CD4-positive, alpha-beta T cell treated with Interleukin-1 beta for 1 hour (primary cell): ENCODE measurements at places on chromosomes 3 and 15.

DNA sequence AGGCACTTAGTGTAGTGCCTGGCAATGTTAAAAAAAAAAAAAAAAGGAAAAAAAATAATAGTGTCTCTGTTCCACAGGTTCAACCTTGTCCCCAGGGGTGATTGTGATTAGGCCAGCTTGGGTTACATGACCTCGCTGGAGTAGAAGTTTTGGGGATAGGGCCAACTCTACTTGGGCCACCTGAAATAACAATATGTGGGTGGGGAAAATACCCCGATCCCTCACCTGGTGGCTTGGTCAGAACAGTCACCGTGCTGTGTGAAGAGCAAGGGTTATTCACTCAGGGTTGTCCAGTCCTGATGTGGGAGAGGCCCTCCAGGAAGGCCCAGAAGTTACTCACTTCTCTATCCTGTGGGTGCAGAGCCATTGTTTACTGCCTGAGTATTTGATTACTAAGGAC is 19.5 kb downstream of the XYLB start:
- DNase-seq, result no peak

DNA sequence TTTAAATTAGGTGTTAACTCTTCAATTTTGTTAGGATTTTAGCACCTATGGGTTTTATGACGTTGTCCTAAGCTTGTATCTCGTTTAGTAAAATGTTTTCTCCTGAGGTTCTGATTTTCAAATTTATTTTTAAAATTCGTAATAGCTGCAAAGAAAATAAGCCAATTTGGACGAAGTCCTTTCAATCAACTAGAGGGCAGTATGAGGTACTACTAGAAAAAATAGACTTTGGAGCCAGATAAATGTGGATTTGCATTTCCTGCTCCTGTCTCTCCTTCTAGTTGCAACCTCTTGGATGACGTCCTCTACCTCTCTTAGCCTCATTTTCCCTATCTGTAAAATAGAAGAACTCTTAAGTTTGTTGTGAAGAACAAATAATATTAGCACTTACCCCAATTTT is 81.1 kb downstream of the SLTM start:
- no peak for DNase-seq

DNA sequence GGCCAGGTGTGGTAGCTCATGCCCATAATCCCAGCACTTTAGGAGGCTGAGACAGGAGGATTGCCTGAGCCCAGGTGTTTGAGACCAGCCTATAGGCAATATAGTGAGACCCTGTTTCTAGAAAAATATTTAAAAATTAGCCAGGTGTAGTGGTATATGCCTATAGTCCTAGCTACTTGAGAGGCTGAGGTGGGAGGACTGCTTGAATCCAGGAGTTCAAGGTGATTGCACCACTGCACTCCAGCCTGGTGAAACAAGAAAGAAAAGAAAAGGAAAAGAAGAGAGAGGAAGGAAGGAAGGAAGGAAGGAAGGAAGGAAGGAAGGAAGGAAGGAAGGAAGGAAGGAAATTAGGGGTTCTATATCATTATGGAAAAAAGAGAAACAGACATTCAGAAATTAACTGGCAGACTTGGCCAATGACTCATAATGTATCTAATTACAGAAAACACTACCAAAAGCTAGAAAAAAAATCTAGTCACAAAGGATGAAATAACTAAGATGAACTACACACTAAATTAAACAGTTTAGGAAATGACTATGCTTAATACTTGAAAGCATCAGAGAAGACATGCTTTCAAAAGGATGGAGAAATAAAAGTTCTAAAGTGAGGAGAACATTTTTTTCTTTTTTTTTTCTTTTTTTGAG is 45.4 kb upstream of the TERB2 start:
- DNase-seq, result no peak

DNA sequence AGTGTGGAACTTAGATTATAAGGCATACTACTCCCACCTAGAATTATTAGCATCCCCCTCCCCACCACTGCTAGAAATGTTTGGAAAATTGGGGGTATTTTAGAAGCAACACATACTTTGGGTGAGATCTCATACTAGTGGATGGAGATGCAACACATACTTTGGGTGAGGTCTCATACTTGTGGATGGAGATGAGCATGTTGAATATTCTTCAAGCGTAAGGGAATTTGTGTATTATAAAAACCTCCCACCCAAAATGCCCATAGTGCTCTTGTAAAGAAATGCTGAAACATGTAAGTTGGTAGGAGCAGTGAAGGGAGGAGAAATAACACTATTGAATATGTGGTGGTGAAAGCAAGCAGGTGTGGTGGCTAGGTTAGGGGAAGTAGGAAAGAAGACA is 124.0 kb upstream of the EPHA3 start:
- DNase-seq, result no peak

DNA sequence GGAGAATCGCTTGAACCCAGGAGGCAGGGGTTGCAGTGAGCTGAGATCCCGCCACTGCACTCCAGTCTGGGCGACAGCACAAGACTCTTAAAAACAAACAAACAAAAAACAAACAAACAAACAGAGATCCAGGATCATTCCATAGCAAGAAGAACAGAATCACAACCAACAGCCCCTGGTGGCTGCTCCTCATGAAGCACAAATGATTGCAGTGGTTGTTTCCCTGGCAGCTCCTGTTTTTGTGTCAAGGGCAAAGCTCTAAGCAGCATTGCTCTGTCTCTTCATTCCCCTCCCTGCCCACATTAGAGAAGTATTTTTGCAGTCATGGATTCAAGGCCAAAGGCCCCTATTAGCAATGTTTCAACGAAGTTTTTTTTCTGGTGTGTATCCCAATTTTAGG is 25.8 kb upstream of the BLM start:
- no peak for DNase-seq

DNA sequence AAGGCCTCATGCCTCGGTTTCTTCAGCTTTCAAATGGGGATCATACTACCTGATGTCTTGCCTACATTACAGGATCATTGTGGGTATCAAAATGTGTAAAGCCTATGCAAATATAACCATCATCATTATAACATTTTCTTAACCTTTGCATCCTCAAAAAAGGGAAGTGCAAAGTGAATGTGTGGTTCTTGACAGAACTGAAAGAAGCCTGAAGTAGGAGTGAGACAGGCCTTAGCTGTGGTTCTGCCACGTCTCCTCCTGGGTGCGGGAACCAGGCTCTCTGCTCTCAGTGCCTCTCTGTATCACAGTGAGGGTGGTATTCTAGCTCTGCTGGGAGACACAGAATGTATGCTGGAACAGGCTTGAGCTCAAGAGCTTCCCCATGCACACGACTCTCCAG is 316.9 kb upstream of the ICE2 start:
- no peak for DNase-seq

DNA sequence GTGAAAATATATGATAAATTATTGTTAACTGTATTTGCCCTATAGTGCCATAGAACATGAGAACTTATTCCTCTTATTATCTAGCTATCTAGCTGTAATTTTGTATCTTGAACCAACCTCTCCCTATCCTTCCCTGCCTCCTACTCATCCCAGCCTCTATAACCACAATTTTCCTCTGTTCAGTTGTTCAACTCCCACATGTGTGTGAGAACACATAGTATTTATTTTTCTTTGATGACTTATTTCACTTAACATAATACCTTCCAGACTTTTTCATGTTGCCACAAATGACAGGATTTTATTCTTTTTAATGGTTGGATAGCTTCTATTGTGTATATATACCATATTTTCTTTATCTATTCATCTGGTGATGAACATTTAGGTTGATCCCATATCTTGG is 85.4 kb upstream of the SUCLG2 start:
- no peak for DNase-seq

DNA sequence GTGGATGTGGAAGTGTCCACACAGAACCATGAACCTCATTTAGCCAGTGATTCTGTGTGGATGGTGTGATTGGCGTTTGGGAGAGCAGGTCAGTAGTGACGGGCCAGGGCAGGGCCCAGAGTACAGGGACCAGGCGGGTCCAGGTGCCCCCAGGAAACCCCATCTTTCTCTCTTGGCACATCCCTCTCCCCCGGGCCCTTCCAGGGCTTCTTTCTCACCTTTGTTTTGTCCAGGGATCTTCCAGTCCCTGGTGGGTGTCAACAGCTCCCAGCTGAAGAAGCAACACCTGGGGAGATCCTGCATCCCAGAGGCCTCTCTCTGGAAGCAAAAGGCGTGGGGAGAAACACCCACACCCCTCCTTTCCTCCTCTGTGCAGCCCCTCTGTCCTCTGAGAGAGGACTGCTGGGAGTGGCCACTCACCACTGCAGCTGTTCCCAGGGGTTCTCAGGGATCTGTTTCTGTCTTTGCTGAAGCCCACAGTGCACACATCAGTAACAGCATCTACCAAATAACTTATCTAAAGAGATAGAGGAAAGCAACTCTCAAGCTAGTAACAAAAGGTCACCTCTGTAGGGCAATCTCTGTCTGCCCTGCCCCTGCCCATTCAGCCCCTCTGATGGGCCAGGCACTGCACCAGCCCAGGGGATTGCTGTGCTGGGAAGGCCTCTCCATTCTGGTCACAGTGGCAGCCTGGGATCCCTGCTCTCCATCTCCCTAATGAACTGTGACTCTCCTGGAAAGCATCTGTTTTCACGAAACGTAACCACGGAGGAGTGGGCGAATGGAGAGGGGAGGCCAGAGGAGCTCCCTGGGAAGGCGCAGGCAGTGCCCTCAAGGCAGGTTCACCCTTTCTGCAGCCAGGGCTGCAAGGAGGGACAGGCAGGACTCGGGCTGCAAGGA is 98.3 kb upstream of the ALDH1A3 start:
- DNase-seq, result no peak

GRCh38 chr3:38149708-38150107 is 11.2 kb downstream of the MYD88 start:
- no peak for DNase-seq

- no peak for DNase-seq
These were observed 971.6 kb downstream of the ZPLD1 start for GRCh38 chr3:103406320-103406850.

DNA sequence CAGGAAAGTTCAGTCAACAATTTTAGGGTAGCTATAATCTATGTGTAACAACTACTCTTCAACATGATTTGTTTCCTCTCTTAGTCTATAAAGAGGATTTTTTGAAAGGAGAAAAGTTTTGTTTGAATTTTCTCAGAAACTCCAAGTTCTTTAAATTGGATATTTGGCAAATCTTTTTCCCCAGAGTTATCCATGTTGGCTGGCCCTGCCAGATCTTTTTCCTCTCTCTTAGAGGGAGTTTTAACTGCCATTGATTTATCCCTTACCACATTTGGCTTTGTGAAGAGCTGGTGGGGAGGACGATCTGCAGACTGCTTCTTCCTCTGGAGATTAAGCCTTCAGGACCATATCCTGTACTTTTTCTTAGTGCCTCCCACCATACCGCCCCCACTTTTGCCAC is 64.9 kb upstream of the ROPN1 start:
- DNase-seq, result no peak

- peak; percentile 33 for DNase-seq
These were observed 131.6 kb downstream of the AQP9 start for GRCh38 chr15:58269455-58270414.

DNA sequence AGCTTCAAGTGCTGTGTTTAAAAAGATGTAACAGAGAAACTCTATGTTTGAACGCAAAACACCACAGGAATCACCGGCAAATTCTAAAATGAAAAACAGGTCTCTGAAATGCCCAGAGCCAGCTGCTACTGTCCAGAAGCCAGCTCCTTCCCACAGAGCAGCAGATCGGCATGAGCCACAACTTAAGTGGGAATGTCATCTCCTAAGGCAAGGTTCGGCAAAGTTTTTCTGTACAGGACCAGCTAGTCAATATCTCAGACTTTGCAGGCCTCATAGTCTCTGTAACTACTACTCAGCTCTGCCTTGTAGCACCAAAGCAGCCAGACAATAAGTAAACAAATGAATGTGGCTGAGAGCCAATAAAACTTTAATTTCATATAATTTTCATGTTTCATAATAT is 4.9 kb downstream of the PLOD2 start:
- DNase-seq, result no peak

- no peak for DNase-seq
These were observed 3.0 kb upstream of the PIAS1 start for GRCh38 chr15:68051109-68051508.

GRCh38 chr15:90056529-90056928 is 45.7 kb downstream of the IDH2 start:
- DNase-seq, result no peak

DNA sequence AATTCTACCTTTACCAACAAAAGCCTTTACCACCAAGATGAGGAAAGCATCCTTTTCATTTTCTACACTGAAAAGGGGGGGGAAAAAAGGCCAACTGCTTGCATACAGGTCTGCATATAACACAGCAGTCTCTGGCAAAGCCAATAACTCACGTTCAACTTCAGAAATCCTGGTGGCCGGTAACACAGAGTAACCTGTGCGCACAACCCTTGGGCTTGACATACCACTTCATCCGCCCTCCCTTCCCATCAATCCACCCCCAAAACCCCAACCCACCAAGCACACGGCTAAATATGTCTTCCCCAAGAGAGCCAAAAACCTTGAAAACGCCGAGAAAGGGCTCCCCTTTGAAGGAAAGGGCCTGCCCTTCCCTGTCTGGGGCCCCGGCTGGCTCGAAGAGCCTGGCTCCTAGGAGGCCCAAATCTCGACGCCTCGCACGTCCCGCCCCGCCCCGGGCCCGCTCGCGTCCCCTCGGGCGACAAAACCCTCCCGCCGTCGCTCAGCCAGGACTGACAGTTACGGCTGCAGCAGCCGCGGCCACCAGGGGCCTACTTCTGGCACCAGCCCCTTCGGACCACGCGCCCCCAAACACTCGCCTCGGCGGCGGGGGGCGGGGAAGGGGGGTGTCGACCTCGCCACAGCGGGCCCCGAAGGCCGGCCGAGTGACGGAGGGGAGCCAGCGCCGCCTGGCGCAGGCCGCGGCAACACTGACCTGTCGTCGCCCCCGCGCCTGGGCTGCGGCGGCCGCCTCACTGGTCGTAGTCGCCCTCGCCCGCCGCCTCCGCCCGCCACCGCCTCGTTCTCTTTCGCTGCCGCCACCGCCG is 835 bp downstream of the UBE3A start:
- peak; percentile 63 for DNase-seq

- no peak for DNase-seq
These were observed 359.3 kb downstream of the RORA start for GRCh38 chr15:60869851-60870250.

- DNase-seq, result no peak
These were observed 851 bp downstream of the AP2M1 start for GRCh38 chr3:184175506-184175905.

DNA sequence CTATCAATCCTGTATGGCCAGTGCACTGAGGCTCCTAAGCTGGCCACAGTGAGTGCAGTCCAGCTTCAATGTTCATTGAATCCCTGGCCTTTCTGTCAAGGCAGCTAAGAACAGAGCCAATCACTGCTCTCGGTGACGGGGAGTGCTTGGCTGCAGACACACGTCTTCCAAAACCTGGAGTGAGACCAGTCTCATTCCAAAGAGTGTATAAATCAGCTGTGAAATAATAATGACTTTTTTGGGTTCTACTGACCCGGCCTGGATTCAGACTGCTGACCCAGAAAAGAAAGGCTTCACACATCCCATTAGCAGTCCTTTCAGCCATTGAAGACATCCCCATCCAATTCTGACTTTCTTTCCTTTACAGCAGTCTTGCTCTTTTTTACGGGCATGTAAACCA is 665.5 kb downstream of the GBE1 start:
- no peak for DNase-seq

DNA sequence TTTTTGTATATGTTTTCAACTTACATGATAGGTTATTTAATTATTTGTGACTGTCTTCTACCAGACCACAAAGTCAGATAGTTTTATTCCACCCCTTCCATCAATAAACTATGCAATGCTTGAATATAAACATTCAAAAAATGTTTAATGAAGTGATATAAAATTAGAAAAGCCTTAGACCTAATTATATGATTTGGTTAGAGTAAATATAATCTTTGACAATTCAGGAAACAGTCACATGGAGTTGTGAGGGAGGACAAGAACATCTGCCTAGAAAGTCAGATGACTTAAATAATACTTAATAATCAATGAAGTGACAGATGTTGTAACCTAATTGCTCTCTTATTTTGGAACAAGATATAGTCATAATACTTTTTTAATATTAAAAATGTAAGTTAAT is 710.3 kb downstream of the ZBBX start:
- no peak for DNase-seq
